ENCODE measurements at places on chromosomes 6 and 20.

DNA sequence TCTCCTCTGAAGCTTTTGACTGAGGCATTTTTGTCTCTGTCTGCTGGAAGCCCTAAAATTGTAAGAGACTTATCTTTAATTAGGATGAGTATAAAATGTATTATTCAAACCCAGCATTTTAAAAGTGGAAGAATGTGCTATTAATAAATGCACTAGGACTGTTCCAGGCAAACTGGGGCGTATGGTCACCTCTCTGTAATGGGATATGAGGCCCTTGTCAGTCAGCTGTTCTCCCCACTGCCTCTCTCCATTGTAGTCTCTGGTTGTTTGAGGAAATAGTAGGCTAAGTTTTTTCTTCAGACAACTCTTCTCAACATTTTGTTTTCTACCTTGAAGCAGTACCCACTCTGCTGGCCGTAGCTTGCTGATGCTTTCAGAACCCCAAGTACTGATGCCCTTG is 14.3 kb upstream of the DEF6 start:
- no peak for DNase-seq

DNA sequence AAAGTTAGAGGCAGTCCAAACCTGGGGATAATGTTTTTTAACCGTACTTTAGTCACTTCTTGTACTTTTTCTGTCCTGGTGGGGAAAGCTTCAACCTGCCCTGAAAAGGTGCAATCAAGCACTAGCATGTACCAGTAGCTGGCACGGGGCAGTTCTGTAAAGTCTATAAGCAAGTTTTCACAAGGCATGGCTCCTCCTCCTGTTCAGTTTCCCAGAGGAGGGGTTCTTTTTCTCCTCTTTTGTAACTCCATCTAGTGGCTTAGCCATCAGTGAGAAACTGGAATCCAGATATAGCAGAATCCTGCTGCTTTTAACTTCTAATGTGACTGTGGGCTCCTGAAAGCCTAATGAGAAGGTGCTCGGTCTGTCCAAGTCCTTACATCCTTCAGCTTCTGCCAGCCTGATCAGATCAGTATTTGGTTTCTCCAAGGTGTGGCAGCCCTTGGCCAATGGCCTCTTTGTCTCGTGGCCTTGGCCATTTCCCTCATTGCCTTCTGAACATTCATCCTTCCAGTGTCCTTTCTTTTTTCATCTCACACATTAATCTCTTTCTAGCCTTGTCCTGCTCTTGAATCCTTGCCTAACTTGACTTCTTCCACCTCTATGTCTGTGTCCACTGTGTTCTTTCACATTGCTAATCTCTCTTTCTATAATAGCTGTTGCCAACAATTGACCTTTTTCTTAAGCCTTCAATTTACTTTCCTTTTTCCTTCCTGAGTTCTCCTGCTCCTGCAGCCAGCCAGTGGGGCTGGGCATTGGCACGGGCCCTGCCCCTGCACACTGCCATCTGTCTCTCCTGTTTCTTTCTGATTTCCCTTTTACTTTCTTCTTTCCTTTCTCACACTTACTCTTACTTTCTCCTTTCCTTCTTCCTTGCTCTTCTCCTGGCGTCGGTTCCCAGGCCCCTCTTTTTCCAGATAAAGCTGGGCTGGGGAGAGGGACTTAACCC is 222.0 kb upstream of the SYNCRIP start:
- no peak for DNase-seq

DNA sequence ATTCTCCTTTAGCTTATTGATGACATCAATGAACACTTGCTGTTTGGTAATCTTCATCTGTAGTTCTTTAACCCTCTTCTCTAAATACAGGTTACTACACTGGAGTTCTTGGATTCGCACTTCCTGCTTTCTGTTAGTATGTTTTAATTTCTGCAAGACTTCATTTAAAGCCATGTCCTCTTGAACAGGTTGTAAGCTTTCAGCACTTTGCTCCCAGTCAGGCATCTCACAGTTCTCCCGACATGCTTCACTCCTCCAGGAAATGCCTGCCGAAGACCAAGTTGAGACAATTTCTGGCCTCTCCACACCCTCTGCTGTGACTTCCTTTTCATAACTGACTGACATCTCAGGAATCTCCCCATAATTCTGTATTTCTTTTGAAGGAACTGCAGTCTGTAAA is 15.8 kb downstream of the CAGE1 start:
- no peak for DNase-seq

GRCh38 chr20:47336129-47336754 is 20.3 kb downstream of the ZMYND8 start:
- DNase-seq = no peak

GRCh38 chr6:117666881-117667280 is 8.4 kb upstream of the NUS1 start:
- no peak for DNase-seq

DNA sequence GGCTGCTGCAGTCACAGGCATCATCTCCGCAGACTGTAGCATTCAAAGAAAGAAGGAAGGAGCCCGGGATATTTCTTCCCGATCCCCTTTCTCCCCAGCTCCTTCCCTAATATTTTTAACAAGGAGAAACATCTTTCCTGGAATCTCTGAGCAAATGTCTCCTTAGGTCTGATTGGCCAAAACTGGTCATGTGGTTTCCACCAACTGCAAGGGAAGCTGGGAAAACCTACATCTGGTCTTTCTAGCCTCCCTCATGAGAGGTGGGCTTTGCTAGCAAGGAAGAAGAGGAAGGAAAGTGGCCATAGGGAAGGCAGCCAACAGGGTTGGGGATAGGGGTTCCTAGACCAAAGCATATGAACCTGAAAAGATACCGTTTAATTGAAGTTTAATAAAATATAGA is 35.1 kb downstream of the PDRG1 start:
- no peak for DNase-seq

DNA sequence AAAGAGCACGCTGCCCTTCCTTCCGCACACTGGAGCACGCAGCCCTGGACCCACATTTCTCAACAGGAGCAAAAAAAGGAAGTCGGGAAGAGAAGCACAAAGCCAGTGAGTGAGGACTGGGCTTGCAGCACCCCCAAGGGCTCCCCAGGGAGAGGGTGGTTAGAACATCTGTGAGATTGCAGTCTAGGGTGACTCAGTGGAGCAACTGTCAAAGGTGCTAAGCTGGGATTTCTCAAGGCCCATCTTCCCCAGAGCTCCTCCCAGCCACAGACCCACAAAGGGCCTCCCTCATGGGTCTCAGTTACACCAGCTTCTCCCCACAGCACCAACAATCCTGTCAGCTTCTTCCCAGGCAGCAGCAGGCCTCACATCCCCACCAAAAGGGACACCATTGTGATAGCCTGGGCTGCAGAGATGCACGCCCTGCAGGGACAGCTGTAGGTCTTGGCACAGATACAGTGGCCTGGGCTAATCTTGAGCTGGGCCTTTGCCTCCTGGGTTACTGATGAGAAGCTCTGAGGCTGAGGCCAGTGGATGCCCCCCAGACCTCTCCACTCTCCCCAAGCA is 39.6 kb upstream of the CD93 start:
- no peak for DNase-seq

GRCh38 chr6:163285691-163286090 is 128.8 kb upstream of the QKI start:
- DNase-seq = no peak

GRCh38 chr6:4727671-4728435 is 48.4 kb upstream of the CDYL start:
- DNase-seq = no peak

GRCh38 chr6:142297605-142297995 is 4.2 kb upstream of the ADGRG6 start:
- no peak for DNase-seq

DNA sequence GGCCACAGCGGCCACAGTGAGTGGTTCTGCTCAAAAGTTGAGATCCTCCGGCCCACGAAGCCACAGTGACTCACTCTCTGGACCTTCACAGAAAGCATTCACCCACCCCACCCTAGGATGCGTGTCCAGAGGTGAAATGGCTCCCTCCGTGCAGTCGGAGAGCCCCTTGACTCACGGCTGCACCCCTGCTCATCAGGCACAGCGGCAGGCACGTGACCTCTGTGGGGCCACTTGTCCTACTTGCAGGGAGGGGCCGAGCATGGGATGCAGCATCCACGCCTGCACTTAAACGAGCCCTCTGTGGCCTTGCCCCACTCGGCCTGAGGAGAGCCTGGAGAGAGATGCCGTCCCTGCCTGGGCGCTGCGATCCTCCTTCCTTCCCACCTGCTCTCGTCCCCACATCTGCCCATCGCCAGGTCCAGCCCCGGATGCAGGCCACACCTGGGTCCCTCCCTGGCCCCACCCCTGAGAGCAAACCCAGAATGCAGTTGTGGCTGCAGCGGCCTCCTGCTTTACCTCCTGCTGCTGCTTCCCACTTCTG is 28.7 kb downstream of the NTSR1 start:
- no peak for DNase-seq

DNA sequence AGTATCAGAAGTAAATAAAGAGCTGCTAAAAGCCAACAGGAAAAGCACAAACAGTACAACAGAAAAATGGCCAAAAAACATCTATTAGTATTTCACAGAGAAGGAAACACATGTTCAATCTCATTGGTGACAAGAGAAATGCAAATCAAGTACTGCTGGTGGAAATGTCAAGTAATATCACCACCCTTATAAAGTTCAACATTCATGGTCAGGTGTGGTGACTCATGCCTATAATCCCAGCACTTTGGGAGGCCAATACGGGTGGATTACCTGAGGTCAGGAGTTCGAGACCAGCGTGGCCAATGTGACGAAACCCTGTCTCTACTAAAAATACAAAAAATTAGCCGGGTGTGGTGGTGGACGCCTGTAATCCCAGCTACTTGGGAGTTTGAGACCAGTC is 42.8 kb downstream of the ESF1 start:
- no peak for DNase-seq

- DNase-seq = no peak
Observed at GRCh38 chr6:67680297-67680932, 954.7 kb upstream of the ADGRB3 start.

- DNase-seq = no peak
Observed at GRCh38 chr20:51238675-51239305, 215.9 kb upstream of the KCNG1 start.

GRCh38 chr6:166556863-166557322 is 29.6 kb downstream of the RAMACL start:
- DNase-seq = peak; percentile 89

DNA sequence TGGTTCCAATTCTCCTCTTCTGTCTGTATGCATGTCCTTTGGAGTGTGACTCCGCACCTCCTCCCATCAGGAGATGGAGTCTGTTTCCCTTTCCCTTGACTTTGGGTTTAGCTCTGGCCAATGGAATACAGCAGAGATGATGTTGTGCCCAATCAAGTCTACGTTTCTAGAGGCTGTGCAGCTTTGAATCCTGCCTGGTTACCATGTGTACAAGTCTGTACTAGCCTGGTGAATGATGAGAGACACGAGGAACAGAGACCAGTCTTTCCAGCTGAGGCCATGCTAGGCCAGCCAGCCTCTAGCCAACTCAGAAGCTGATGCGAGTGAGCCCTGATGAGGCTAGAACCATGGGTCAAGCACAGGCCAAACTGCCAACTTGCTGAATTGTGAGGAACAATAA is 83.2 kb downstream of the LAMP5 start:
- DNase-seq = no peak

GRCh38 chr6:152094276-152094675 is 286.8 kb downstream of the ESR1 start:
- DNase-seq = no peak

- no peak for DNase-seq
Observed at GRCh38 chr20:62717933-62718332, 9.3 kb downstream of the NTSR1 start.

DNA sequence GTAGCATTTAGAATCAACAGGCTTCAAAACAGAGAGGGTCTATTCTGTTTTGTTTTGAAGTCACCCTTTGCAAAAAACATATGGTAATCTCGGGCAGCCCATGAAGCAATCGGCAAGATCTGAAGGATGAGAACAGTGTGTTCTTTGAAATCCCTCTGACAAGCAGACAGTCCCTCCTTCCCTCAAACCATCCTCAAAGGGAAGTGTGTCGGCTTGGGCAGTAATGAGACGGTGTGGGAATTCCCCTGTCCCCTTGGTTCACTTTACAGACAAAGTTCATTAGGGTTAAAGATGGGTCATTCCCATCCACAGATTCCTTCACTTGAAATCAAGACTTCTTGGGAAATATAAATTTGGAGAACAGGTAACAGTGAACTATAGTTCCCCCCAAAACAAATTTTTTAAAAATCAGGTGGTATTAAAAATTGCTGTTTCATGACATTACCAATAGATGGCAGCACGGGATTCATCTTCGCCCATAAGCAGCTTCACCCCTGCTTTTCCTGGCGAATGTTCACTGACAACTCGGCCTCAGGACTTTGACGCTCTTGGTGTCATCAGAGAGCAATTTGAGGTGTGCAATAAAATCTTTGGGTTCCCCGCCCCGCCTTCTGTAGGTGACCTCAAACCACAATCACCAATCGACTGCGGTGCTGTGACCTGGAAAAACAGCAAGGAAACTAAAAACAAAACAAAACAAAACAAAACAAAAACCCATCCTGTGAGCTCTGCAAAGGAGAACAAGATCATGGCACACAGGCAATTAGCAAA is 159.3 kb upstream of the TNFAIP3 start:
- DNase-seq = no peak

GRCh38 chr6:52337633-52338290 is 24.2 kb upstream of the PAQR8 start:
- DNase-seq = no peak

DNA sequence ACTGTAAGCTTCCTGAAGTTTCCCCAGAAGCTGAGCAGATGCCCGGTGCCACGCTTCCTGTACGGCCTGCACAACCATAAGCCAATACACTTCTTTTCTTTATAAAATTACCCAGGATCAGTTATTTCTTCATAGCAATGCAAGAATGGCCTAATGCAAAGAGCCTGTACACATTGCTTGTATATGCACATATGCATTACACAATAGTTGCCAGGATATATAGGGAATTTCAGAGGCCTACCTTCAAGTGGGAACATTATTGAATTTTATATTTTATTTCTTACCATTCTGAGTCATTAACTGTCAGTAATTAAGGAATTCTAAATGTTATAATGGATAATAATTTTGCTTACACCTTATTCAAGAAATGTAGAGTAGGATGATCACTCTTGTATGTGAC is 60.0 kb upstream of the TXNDC5 start:
- DNase-seq = no peak

- DNase-seq = no peak
Observed at GRCh38 chr20:35226126-35226883, at the start of gene MMP24. MMP24 (plus strand) TSS chr20:35226690; CDS start chr20:35226739, 49 bp downstream.

DNA sequence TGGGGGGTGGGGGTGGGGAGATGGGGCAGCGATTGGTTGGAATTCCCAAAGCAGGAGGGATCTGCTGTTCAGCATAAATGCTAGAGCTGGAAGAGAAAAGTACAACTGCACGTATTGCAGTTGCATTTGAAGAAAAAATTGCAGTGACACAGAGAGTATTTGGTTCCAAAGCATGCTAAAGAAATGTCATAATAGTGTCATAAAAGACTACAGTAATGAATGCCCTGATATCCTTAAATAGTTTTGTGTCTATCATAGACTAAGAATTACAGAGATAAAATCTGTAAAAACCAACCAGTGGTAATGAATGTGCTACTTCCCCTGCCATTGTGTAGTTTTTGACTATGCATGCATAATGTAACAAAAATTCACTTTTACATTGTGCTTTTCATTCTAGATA is 693.6 kb upstream of the SLC35B3 start:
- DNase-seq = no peak
